ENCODE measurements at places on chromosomes 4 and X. TPM values are rescaled to one million over a fixed set of nuclear protein-coding genes. Genes with fewer than 3 reads are reported as not detected.

SPIN3 gene
- 4.5 TPM for total RNA-seq

DNA sequence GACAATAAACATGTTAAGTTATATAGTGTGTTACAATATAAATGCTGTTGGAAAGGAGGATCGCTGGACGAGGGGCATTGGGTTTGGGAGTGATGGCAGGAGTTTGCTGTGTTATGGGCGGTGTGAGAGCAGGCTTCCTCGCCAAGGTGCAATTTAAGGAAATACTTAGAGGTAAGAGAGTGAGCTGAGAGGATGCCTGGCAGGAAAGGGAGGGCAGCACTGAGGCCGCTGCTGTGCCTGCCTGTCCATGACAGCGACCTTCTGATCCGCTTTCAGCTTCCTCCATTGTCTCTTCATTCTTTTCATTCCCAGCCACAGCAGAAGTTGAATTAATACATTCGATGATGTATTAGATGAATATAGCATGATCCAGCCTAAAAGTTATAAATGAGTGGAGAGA is 41.2 kb upstream of the TBC1D14 start:
- DNase-seq, result no peak

IL2 gene
- total RNA-seq, result 3,324 TPM

DNA sequence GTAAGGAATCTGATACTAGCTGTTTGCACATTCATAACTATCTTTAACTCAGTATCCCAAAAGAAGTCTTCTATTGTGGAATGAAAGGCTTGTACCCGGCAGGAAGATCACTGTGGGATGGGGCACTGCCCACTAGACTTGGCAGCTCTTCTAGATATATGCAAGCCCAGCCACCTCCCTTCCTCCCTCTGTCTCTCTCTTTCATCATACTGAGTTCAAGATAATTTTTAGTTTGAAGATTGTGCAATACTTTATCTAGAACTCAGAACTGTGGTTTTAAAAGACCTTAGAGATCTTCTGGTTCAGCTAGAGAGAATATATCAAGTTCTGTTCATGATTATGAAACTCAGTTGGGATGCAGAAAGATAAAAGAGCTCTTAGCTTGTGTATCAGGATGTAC is 22.5 kb upstream of the GPR34 start:
- no peak for DNase-seq

GRCh38 chrX:136126872-136127406 is 20.4 kb upstream of the FHL1 start:
- no peak for DNase-seq

ARSJ gene
- not detected for total RNA-seq

DNA sequence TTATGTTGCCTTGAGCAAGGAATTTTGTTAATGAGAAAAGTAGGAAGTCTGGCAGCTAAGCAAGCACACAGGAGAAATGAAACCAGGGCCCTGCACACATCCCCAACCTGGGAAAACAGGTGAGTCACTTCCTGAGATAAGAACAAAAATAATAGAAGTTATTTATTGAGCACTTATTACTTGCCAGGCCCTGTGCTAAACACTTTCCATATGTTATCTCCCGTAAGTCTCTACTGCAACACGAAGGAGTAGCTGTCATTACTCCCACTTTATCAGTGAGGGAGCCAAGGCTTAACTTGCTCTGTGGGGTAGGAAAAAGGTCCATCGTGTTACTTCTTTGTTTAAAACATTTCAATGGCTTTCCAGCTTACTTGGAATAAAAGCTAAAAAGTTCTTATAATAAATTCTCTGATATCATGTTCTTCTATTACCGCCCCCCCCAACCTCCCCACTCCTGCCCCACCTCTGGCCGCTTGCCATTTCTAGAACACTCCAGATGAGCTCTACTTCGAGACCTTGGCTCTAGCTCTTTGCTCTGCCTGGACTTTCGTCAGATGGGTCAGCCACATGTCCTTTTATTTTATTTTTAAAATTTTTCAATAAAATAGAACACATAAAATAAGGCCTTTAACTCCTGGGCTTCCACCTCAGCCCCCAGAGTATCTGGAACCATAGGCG is 36.3 kb upstream of the PLAC8 start:
- no peak for DNase-seq

DNA sequence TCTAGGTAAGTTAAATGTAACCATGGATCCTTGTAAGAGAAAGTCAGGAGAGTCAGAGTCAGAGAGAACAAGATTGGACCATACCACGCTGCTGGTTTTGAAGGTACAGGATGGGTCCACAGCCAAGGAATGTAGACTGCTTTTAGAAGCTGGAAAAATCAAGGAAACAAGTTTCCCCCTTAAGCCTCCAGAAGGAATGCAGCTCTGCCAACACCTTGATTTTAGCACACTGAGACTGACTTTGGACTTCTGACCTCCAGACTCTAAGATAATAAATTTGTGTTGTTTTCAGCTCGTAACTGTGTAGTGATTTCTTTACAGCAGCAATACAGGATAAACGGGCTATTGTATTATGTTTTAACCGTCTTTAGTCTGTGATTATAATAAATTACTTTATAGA is 108.0 kb upstream of the USP38 start:
- no peak for DNase-seq

DNA sequence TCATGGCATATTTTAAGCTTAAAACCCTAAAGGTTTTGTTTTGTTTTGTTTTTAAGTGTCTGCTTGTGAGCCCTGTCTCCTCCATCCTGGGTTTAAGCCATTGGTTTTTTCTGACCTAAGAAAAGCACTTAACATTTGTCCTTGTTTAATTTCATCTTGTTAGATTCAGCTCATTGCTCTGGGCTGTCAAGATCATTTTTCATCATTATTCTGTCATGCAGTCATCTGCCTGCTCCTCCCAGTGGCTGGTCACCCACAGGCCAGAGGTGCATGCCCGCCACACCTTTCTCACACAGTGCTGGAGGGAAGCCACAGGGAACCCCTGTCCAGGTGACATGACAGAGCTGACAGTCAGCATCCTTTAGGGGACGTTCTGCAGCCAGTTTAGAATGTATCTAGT is 11.7 kb upstream of the REELD1 start:
- no peak for DNase-seq

- DNase-seq, result no peak
These were observed 15.1 kb downstream of the AFAP1 start for GRCh38 chr4:7924570-7924969.
